Germinal center (tissue), 1 donor: ENCODE measurements at places on chromosomes 6 and 20.
A peak's percentile ranks its signal among the peaks of the same experiment; 100 is the strongest.

DNA sequence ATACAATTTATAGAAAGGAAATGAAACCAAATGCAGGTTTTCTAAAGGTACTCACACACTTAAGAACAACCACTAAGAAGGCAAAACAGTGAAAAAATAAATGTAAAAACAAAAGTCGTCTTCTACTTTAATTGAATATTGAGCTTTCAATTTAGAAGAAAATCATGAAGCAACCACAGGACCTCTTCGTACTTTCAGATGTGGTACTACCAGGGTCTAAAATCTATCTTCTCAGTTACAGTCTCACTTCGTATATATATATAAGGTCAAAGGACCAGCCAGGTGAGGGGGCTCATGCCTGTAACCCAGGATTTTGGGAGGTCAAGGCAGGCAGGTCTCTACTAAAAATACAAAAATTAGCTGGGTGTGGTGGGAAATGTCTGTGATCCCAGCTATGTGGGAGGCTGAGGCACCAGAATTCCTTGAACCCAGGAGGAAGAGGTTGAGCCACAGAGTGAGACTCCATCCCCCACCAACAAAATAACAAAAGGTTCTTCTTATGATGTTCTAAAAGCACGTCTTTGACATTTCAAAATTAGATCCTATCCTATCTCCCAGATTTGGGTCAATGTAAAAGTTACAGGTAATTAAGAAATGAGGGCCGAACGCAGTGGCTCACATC, 12.5 kb downstream of the ROMO1 start:
- DNase-seq, result no peak

DNA sequence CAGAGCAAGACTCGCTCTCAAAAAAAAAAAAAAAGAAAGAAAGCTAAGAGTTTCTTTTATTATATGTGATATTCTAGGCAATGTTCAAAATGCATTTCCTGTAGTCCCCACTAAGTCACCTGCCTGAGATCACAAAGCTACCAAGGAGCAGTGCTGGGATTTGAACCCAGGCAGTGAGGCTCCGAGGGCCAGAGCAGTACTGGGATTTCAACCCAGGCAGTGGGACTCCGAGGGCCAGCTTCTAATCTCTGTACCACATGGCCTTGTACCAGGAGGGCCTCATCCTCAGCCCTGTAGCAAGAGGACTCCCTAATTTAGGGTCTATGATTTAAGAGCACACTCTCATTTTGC, 39.7 kb downstream of the ZMYND8 start:
- no peak for DNase-seq

DNA sequence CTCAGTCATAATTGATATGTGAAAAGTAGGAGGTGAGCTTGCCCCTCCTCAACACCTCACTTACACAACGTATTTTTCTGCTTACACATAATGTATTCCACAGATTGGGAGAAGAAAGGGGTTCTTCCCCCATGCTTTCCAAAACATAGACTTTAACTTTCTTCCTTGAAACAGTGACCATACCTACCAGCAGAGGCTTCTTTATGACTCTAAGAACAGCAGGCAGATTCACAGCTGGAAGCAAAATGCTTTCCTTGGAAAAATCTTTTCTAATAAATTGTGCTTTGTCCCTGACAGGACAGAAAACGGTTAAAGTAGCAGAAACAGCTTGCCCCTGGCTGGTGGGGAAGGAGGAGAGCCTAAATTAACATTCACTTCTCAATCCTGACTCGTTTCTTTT, 629.1 kb upstream of the IMPG1 start:
- DNase-seq, result no peak

DNA sequence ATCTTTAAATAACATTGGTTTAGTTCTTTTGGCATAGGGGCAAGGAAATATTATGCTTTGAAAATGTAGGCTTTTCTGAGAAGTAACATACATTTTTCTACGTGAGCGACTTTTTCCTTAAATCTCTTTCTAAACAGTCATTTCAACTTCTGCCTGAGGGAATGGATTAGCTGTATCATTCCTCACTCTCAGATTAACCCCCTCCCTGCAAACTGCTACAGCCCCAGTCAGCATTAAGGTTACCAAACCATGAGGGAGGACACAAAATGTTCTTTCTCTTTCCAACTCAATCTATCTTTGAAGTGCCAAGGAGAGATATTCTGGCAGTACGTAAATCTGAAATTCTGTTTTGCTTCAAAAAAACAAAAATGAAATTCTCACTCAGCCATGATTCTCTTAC, 231.3 kb upstream of the FLRT3 start:
- no peak for DNase-seq

DNA sequence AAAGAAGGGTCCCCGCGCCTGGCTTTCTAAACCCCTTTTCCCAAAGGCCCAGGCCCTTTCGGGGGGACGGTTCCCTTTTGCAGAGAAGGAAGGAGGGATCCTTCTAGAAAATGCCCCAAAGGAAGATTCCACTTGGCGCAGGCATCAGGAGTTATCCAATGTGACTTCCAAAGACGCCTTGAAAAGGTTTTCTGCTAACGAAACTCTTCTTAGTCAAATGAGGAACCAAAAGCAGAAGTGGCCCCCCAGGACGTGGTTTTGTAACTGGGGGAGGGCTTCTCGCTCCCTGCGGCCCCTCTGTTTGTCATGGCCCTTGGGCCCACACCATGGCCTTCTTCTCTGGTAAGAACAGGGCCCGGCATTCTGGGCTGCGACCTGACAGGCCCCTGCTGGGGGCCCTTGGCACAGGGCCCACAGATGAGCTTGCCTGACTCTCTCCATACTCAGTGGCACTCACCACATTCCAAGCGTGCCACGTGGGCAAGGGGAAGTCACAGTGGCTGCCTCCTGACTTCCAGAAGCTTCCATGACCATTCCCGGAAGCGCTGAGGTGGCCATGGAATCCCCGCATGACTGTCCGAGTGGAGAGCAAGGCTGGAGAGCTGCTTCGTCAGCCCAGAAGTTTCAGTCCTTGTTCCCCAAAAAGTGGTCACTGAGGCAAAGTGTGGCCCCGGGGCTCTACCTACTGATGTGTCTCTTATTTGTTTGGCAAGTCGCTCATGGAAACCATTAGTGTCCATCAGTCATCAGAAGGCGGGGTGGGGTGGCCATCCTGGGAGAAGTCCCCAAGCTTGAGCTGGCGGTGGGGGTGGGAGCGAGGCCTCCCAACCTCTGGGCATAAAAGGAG, 834 bp upstream of the CTSZ start:
- DNase-seq, result peak; percentile 86
